ENCODE measurements at places on chromosomes 16 and 17. TPM values are rescaled to one million over a fixed set of nuclear protein-coding genes. Genes with fewer than 3 reads are reported as not detected.

DNA sequence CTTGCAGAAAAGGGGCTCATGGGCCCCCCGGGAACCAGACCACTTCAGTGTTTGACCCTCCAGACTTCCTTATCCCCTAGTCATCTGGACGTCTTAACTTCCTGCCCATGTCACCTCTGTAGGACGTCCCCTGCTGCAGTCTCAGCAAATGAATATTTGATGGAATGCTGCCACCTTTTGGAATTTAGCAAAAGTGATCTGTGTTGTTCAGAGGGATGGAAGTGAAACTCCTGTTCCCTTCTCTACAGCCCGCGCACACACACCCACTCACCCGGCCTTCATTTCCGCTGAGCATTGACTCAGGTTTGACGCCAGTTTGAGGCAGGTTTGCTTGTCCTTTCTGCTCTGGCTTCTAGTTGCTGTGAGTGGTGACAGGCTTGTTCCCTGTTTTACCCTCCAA is 507.2 kb upstream of the EEF2KMT start:
- H3K4me1 ChIP-seq, result no peaks in the 10 kb centered on the region
- no peaks in the 10 kb centered on the region for H3K27me3 ChIP-seq
- DNase-seq, result no peak
- no peak overlapping the region for H3K4me3 ChIP-seq

DNA sequence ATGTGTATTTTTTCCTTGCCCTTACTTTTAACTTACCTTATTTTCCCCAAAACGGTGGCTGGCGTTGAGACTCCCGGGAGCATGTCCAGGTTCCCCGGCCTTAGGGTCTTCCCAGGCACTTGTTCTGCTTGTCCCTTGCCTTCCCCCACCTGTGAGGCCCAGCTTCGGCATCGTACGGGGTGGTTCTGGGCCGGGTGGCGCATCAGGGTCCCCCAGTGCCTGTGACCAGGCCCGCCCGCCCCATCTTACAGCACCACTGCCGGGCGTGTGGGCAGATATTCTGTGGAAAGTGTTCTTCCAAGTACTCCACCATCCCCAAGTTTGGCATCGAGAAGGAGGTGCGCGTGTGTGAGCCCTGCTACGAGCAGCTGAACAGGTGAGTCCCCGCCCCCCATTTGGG is 7.4 kb downstream of the HGS start:
- H3K4me1 ChIP-seq, result no peaks in the 10 kb centered on the region
- no peaks in the 10 kb centered on the region for H3K27me3 ChIP-seq
- H3K4me3 ChIP-seq, result no peak overlapping the region
- peaks cover 35% of the 10 kb centered on the region for H3K36me3 ChIP-seq
- no peak overlapping the region for H3K27ac ChIP-seq

DNA sequence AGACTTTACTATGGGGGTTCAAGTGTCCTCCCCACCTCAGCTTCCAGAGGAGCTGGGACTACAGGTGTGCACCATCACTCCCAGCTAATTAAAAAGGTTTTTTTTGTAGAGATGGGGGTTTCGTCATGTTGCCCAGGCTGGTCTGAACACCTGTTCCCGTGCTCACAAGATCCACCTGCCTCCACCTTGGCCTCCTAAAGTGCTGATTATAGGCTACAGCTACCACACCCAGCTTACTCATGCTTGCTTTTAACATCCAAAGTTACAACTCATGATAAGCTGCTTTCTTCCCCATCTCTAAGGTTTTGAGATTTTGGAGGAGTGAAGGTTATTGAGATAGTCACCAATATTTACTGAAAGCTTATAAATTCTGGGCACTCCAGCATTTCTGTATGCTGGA is 2.6 kb downstream of the NUP88 start:
- DNase-seq, result no peak
- no peak overlapping the region for H3K4me3 ChIP-seq

GRCh38 chr17:38605841-38606645 is at the start of gene SRCIN1:
SRCIN1 (minus strand) TSS chr17:38605952; CDS start chr17:38605705, 247 bp downstream.
- H3K4me1 ChIP-seq, result no peaks in the 10 kb centered on the region
- DNase-seq, result peak; percentile 87
- no peak within 1 kb of the TSS for H3K27ac ChIP-seq
- peaks cover 6% of the 10 kb centered on the region for H3K27me3 ChIP-seq
- no peak within 1 kb of the TSS for H3K4me3 ChIP-seq
- H3K36me3 ChIP-seq, result no peaks in the 10 kb centered on the region

Gene MYLK3
- 0.31 TPM for total RNA-seq

Gene NPW
- not detected for total RNA-seq

Gene KIF18B
- total RNA-seq, result 0.44 TPM

DNA sequence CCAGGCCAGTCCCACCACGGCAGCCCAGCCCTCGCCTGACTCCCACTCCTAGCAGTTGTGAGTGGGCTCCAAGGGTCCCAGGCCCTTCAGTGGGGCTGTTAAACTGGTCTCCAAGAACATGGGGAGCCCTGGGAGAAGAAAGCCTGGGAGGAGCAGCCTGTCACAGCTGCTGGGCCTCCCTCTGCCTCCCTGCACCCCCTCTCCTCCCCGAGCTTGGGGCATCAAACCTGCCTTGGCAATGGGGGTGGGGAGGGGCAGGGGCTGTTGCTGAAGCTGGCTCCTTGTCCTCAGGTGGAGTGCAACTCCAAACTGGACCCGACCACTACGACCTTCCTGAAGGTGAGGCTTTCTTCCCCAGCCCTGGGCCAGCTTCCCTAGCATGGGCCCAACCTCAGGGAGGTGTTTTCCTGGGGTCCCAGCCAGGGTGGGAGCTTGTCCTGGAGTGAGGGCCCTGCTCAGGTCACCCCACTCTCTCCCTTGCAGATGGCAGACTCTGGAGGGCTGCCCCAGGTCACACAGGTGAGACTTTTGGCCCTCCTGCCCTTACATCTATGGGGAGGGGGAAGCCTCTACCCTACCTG is 6.6 kb upstream of the SETD6 start:
- H3K4me1 ChIP-seq, result no peaks in the 10 kb centered on the region
- no peak for DNase-seq
- H3K36me3 ChIP-seq, result no peaks in the 10 kb centered on the region

GRCh38 chr17:62094175-62094574 is 29.1 kb upstream of the MED13 start:
- H3K4me1 ChIP-seq, result peaks cover 3% of the 10 kb centered on the region
- H3K36me3 ChIP-seq, result no peaks in the 10 kb centered on the region
- no peaks in the 10 kb centered on the region for H3K27me3 ChIP-seq

DNA sequence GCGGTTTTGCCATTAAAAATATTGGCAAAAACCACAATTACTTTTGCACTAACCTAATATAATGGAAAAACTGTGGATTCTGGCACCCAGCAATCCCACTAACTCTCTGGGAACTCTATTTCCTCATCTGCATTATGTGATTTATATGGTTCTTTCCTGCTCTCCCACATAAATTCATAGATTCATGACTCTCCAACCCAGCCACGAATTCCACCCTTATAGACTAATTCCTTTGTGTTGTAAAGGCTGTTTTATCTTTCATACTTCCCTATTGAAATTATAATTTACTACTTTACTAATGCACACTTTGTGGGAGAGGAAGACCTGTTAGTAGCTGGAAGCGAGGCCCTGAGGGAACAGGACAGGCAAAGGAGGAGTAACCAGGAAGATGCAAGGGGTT is 88.4 kb upstream of the GNAO1 start:
- H3K27me3 ChIP-seq, result no peaks in the 10 kb centered on the region
- H3K27ac ChIP-seq, result no peak overlapping the region
- H3K4me3 ChIP-seq, result no peak overlapping the region
- H3K36me3 ChIP-seq, result no peaks in the 10 kb centered on the region
- no peak for DNase-seq
- peaks cover 2% of the 10 kb centered on the region for H3K4me1 ChIP-seq

DNA sequence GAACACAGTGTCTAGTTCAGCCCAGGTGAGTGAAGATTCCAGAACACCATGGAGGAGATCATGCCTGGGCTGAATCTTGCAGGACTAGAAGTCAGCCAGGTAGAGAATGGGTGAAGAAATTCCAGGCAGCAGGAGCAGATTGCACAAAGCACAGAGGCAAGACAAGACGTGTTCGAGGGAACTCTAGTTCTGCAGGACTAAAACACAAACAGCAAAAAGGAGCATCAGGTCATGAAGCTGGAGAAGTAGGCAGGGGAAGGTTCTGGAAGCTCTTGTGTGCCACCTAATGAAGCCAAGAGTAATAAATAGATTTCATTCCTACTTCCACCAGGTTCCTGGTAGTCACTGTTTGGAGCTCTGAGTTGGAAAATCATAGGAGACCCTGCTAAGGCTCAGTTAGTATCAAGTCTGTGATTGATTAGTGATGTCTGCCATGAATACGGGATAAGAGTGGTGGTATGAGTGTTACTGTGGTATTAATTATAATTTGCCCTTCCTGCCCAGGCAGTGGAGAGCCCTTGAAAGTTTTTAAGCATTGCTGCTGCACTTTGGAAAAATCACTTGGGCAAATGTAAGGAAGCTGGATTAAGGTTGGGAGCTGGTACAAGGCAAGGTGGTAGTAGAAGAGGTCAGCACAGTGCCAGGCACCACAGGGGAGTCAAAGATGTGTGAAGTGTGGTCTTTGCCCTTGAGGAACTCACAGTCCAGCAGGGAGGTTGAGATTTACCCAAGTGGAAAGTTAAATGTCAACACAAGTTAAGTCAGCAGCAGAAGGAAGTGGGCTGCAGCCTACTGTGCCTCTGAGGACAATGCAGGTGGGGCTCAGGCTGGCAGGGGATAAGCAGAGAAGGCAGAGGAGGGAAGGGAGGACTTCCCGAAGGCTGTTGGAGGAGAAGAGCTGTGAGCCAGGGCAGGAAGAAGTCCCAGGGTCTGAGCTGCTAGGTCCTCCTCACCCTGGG is 13.5 kb upstream of the FOXN1 start:
- H3K27ac ChIP-seq, result no peak overlapping the region
- no peaks in the 10 kb centered on the region for H3K27me3 ChIP-seq
- no peaks in the 10 kb centered on the region for H3K4me1 ChIP-seq
- DNase-seq, result peak; percentile 15
- no peak overlapping the region for H3K4me3 ChIP-seq

Gene KRT39
- total RNA-seq, result not detected

DNA sequence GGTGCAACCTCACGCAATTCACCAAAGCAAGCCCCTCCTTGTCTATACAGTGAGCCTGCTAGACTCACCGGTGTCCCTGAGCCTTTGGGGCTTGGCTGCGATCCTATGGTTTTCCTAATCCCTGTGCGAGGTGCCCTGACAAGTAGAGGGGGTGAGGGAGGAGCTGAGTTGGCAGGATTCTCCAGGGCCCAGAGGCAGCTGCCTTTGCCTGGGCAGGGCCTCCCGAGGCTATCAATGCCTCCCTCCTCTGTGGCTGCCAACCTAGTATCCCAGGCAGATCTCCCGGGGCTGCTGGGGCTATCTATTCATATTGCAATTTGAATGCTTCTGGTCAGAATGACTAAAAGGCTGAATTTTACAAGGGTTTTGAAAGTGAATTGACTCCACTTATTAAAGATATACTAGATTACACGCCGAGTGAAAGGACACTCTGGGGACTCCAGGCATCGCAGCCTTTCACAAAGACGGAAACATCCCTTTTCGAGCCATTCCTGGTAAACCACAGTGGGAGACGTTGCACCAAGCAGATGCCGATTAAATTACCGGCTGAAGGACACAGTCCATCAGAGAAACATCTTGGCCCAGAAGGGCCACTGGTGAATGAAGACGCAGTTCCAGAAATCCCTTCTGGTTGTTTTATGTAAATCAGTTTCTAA is 11.3 kb upstream of the PITPNM3 start:
- no peaks in the 10 kb centered on the region for H3K36me3 ChIP-seq
- DNase-seq, result no peak

Gene RRAD
- total RNA-seq, result 90.9 TPM

DNA sequence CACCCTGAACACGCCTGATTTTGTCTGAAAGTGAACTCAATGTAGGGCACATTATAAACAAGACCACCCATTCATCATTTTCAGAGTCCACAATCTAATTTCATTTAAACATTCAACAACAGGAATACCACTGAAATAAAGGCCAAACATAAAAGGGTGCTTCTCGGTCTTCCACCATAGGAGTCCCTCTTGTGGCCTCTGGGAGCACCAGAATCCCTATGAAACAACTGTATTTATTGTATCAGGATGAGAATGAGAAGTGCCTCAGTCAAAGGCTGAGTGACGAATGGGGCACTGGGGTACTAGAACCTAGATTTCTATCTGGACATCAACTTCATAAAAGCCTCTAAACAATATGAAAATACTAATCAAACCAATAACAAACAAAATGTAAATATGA is 40.4 kb downstream of the NXPH3 start:
- no peaks in the 10 kb centered on the region for H3K27me3 ChIP-seq
- no peak overlapping the region for H3K27ac ChIP-seq
- no peak for DNase-seq

GRCh38 chr16:2950773-2951172 is 13.3 kb upstream of the KREMEN2 start:
- peaks cover 10% of the 10 kb centered on the region for H3K36me3 ChIP-seq
- H3K27me3 ChIP-seq, result no peaks in the 10 kb centered on the region
- H3K4me3 ChIP-seq, result no peak overlapping the region
- no peak for DNase-seq

Gene TOB1
- 141 TPM for total RNA-seq

- DNase-seq, result no peak
- H3K27ac ChIP-seq, result no peak overlapping the region
- H3K36me3 ChIP-seq, result no peaks in the 10 kb centered on the region
- no peaks in the 10 kb centered on the region for H3K4me1 ChIP-seq
- no peaks in the 10 kb centered on the region for H3K27me3 ChIP-seq
- H3K4me3 ChIP-seq, result no peak overlapping the region
Measured at GRCh38 chr17:28446716-28447395, 26.6 kb upstream of the SLC13A2 start.

GRCh38 chr16:65119901-65120401 is 1.9 kb downstream of the CDH11 start:
- H3K27ac ChIP-seq, result peak overlapping the region; percentile 77
- peaks cover 4% of the 10 kb centered on the region for H3K4me1 ChIP-seq
- H3K36me3 ChIP-seq, result no peaks in the 10 kb centered on the region
- H3K4me3 ChIP-seq, result peak overlapping the region; percentile 12
- peak; percentile 76 for DNase-seq
- H3K27me3 ChIP-seq, result peaks cover 3% of the 10 kb centered on the region

Gene DNAAF8
- total RNA-seq, result 1.8 TPM

- DNase-seq, result no peak
- peaks cover 2% of the 10 kb centered on the region for H3K4me1 ChIP-seq
- H3K27me3 ChIP-seq, result no peaks in the 10 kb centered on the region
- H3K36me3 ChIP-seq, result no peaks in the 10 kb centered on the region
- H3K27ac ChIP-seq, result no peak overlapping the region
Measured at GRCh38 chr16:84948851-84949610, 62.3 kb downstream of the ZDHHC7 start.

- no peaks in the 10 kb centered on the region for H3K27me3 ChIP-seq
- DNase-seq, result no peak
Measured at GRCh38 chr16:12245088-12245920, 268.8 kb downstream of the SNX29 start.

Gene PRR15L
- total RNA-seq, result 105 TPM

Gene ZFPM1
- 9.2 TPM for total RNA-seq

Gene RPH3AL
- 55.9 TPM for total RNA-seq

- DNase-seq, result no peak
- H3K4me3 ChIP-seq, result no peak overlapping the region
- H3K27me3 ChIP-seq, result no peaks in the 10 kb centered on the region
- no peak overlapping the region for H3K27ac ChIP-seq
Measured at GRCh38 chr16:8168016-8168415, 422.3 kb downstream of the TMEM114 start.

Gene ADAD2
- total RNA-seq, result 0.72 TPM

Gene PPP1R27
- not detected for total RNA-seq
